ENCODE measurements at places on chromosomes 11 and 22. TPM values are rescaled to one million over a fixed set of nuclear protein-coding genes. Genes with fewer than 3 reads are reported as not detected.

GTSE1 gene
- total RNA-seq = 13.7 TPM

PRR5L gene
- 5.3 TPM for total RNA-seq

KCNK7 gene
- 0.86 TPM for total RNA-seq

HIRA gene
- total RNA-seq = 11.7 TPM

LINC01488 gene
- not detected for total RNA-seq

MOGAT2 gene
- 0.07 TPM for total RNA-seq

MYEOV gene
- total RNA-seq = 130 TPM

LRRN4CL gene
- total RNA-seq = 2.8 TPM

GRCh38 chr11:46291441-46292150, 14.1 kb downstream of the CREB3L1 start:
- DNase-seq = peak; percentile 71

DNA sequence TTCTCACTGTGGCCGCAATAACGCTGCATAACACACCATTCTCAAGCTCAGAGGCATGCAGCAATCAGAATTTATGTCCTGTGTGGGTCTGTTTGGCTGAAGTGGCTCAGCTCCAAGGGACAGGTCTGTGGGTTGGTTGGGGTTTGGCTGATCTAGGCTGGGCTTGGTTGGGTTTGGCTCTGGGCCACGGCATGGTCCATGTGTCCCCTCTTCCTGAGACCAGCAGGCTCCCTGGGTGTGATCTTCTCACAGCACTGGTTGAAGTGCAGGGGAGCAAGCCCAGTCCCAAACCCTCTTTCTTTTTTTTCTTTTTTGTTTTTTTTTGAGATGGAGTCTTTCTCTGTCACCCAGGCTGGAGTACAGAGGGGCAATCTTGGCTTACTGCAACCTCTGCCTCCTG, 25.0 kb downstream of the SMIM38 start:
- no peak for DNase-seq

DNA sequence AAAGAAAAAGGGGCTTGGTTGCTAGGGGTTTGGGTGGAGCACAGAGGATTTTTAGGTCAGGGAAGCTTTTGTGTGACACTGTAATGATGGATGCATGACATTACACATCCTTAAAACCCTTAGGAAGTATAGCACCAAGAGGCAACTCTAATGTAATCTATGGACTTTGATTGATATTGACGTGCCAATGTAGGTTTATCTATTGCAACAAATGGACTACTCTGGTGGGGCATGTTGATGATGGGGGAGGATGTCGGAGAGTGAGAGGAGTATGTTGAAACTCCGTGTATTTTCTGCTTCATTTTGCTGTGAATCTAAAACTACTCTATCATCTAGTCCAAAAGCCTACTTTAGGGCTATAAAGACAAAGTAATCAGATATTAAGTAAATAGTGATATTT, 72.3 kb upstream of the PAX6 start:
- no peak for DNase-seq

GRCh38 chr11:102115557-102115956, 5.3 kb downstream of the YAP1 start:
- no peak for DNase-seq

- DNase-seq = no peak
These were observed 872.8 kb downstream of the BRD1 start for GRCh38 chr22:48954781-48955311.

GRCh38 chr11:45371251-45372115, 85.3 kb upstream of the SYT13 start:
- peak; percentile 65 for DNase-seq

GRCh38 chr11:119889728-119890280, 160.8 kb upstream of the NECTIN1 start:
- no peak for DNase-seq

DNA sequence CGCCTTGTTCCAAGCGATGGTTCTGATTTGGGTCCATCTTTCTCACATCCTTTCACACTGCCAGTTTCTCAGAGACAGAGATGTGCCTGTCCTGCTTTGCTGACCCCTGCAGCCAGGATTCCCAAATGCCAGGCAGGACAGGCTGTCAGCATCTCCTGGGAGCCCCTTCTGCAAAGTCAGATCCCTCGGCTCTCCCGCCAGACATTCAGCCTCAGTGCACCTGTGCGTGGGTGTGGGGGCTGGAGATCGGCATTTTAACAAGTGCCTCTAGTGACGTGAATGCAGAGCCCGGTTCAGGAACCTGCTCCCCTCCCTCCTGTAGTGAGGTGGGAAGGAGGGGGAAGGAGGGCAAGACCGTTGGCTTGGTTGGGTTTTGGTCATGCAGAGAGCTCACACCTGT, 108.9 kb upstream of the FGF3 start:
- DNase-seq = no peak

GRCh38 chr11:45470794-45471167, 184.6 kb upstream of the SYT13 start:
- DNase-seq = no peak

- DNase-seq = no peak
These were observed 201.1 kb downstream of the CADM1 start for GRCh38 chr11:115302946-115303703.

GRCh38 chr11:6618117-6619003, 862 bp downstream of the TPP1 start:
- peak; percentile 61 for DNase-seq

- no peak for DNase-seq
These were observed 538.4 kb downstream of the TBC1D22A start for GRCh38 chr22:47300698-47301405.

DNA sequence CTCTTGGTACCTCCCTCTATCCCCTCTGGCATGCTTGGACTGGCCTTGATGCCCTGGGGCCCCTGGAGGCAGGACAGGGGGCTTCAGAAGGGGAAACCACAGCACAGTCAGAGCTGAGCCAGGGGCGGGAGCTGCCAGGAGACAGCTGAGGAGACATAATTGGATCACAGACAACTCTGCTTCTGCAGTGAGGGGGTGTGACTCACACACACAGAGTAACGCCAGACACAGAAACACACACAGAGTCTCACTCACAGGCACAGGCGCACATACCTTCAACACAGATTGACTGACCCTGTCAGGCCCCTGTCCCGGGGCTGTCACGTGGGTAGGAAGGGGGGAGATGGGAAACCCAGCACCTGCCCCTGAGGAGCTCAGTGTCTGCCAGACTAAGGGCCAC, 20.6 kb downstream of the STARD10 start:
- DNase-seq = peak; percentile 74

- no peak for DNase-seq
These were observed 90.5 kb downstream of the UBASH3B start for GRCh38 chr11:122746050-122746478.

DNA sequence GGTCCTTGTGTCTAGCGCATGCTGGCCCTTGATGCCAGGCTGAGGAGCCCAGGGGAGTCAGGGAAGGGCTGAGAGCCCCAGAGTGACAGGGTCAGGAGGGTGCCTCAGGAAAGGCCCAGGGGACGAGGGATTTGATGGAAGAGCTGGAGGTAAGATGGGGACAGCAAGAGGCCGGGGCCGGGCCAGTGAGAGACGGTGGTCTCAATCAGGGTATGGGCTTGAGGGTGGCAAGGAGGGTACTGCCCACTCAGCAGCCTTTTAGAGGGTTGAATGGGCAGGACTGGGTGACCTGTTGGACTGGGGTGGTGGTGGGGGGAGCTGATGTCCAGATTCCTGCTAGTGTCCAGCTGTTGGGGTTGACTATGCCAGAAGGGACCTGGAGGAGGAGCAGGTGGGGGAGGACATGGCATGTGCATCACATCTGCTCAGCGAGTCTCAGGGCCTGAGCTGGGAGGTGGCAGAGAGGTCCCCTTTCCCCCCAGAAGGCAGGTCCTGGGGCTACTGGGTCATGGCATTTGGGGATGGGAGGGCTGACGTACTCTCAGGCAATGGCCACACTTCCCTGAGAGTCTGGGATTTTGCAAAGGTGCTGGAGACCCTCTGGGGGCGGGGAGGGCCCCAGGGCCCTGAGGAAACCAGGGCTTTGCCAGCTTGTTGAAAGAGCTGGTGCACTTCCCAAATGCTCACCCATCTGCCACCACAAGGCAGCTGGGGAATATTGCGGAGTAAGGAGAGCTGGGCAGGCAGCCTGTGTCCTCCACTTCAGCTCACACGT, 18.4 kb downstream of the MYO7A start:
- DNase-seq = no peak

All from A172 (cell line).